ENCODE measurements at places on chromosomes 5 and 9.

- DNase-seq: no peak
Measured at GRCh38 chr5:158414333-158414762, 555.4 kb upstream of the CLINT1 start.

- DNase-seq: no peak
Measured at GRCh38 chr9:2072752-2073405, 57.7 kb downstream of the SMARCA2 start.

GRCh38 chr5:167512111-167512510 is 779.3 kb upstream of the WWC1 start:
- no peak for DNase-seq

GRCh38 chr5:10283927-10284635 is 23.6 kb downstream of the CMBL start:
- no peak for DNase-seq

- no peak for DNase-seq
Measured at GRCh38 chr5:10456583-10457420, 15.1 kb downstream of the ROPN1L start.

- no peak for DNase-seq
Measured at GRCh38 chr9:82538634-82539033, 524.3 kb downstream of the RASEF start.

DNA sequence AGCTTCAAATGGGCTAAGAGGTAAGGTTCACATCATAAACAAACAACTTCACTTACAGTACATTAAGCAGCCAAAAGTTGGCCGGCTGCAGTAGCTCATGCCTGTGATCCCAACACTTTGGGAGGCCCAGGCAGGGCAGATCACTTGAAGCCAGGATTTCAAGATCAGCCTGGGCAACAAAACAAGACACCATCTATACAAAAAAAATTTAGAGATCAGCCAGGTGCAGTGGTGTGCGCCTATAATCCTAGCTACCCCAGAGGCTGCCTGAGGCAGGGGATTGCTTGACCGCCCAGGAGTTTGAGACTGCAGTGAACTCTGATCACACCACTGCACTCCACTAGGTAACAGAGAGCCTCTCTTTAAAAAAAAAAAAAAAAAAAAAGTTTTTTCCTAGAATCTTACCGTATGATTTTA is 16.9 kb downstream of the UBTD2 start:
- no peak for DNase-seq

- no peak for DNase-seq
Measured at GRCh38 chr5:126263591-126264184, 159.5 kb upstream of the GRAMD2B start.

- DNase-seq: no peak
Measured at GRCh38 chr5:8176101-8176693, 307.2 kb downstream of the MTRR start.

GRCh38 chr5:66255714-66256113 is 111.6 kb downstream of the SREK1 start:
- no peak for DNase-seq

DNA sequence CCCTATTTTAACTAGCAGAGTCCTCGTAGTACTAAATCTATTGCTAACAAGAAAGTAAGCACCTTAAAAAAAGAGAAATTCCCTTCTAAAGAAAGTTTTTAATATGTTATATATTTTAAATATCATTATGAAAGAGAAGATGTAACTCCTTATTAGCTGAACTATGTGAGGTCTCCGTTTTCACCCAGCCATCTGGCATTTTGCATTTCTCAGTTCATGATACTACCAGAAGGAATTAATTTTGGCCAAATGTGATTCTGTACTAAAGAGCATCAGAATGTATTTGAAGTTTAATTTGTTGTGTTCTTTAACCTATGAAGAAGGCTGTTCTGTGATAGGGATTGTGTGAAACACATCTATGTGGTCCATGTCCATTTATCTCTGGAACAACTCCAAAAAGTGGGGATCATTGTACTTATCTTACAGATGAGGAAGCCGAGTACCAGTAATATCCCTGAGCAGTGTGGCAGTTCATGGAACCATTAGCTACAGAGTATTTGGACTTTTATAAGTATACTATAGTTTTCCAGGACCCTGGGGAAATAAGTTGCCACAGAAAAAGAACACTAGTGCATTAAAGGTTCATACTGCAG is 29.8 kb downstream of the TNFAIP8 start:
- DNase-seq: no peak

DNA sequence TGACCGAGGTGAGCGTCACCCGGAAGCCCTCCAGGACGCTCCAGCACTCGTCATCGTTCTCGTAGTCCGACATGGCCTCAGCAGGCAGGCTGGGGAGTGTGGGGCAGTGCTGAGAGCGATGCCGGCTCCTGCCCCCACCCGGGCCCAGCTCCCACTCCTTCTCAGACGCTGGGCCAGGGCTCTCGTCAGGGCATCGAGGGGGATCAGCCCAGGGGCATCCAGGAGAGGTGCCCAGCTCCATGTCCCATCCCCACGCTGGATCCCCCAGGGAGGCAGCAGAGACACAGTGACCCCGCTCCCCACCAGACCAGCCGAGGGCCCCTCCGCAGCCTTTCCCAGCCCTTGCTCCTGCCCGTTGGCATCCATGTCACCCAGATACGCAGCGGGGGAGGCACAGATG is 1.5 kb downstream of the CARD9 start:
- DNase-seq: no peak

DNA sequence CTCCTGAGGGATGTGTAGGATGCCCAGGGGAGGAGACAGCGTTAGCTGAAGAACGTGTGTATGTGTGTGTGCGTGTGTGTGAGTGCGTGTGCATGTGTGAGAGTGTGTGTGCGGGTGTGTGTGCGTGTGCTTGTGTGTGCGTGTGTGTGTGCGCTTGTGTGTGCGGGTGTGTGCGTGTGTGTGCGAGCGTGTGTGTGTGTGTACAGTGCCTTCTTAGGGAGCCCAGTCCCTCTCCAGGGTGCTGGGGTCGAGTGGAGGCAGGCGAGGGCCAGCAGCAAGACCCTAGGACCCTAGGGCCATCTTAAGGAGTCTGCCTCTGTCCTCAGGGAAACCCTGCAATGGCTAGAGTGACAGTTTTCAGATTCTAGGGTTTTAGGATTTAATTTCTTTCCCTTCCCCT is 26.0 kb upstream of the STXBP1 start:
- no peak for DNase-seq

DNA sequence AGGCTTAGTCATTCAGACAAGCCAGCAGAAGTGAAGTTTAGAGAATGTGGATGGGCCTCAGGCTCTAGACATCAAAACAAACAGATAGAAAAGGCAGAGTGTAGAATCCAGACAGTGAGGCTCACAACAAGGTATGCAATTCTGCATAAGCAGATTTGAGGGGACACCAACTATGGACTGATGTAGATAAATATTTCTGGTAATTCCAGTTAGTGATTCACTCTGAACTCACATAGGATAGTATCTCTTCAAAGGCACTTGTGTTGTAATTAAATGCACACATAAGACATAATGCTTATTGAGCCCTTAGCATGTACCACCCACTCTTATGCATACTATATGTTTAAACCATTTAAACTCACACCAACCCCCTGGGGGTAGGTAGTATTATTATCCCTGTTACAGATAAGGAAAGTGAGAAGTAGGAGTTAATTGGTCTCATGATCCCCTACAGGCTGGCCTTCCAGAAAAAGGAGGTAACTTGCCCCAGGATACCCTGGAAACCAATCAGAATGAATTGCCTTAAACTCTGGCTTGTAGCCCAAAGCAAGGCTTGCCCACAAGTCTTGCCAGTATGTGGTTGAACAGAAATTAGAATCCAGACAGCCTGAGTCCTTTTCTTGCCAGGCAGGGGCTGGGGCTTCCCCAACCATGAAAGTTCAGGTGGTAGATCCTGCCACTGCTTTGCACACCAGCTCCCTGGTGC is 39.5 kb upstream of the HSPB3 start:
- DNase-seq: no peak

- no peak for DNase-seq
Measured at GRCh38 chr5:140312067-140312790, 9.3 kb upstream of the PFDN1 start.

- no peak for DNase-seq
Measured at GRCh38 chr5:149420545-149421371, 41.7 kb upstream of the IL17B start.

DNA sequence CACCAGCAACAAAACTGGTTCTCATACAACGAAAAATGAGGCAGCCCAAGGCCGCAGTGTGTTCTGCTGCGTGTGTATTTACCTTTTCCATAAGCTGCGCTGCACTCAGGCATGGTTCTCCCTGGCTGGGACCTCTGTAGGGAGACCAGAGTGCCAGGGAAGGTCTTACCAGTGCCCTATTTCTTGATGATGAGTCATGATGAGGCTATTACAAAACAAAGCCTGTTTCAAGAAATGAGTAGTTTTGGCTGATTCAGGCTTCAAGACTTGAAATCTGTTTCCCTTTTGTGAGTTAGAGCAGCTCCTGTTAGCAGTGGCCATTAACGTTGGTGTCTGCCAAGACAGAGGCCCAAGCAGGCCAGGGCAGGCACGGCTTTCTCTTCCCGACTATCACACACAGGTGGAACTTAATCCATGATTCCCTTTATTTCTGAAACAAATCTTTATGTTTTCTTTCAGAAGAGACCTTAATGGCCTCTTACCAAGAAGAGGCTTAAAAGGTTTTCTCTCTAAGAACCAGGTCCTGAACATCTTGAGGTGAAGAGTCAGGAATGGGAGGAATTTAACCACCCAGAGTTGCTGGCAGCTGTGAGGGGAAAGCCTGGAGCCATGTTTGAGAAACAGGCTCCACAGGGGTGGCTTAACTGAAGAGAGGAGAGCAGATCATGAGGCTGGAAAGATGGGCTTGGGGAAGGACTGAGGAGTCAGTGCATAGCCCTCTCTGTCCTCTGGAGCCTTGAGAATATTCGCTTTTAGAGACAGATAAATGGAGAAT is 41.4 kb upstream of the TIFAB start:
- no peak for DNase-seq

- DNase-seq: no peak
Measured at GRCh38 chr9:18045326-18045725, 428.6 kb upstream of the ADAMTSL1 start.

DNA sequence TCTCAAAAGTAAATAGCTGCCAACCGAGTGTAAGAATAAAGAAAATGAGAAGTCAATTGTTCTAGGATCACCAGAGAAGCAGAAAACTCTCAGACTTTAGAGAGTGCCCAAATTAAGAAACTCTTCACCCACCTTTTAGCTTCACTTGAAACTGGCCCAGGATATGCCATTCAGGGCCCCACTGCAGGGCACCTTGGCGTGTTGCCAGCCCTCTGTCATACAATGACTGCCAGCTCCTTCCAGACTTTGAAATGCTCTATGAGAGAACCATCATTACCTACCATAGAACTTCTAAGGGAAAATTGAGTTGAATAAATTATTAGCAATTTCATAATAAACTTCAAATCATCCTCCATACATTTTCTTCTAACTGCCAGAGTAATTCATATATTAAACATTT is 240.5 kb downstream of the CETN3 start:
- DNase-seq: no peak

GRCh38 chr5:124550731-124551130 is 195.7 kb downstream of the ZNF608 start:
- no peak for DNase-seq

GRCh38 chr5:140827704-140828361 is at the start of gene PCDHA6:
PCDHA6 (plus strand) TSS chr5:140827960; CDS start chr5:140828092, 132 bp downstream.
- no peak for DNase-seq

- DNase-seq: no peak
Measured at GRCh38 chr5:3302228-3302627, 293.4 kb upstream of the IRX1 start.

DNA sequence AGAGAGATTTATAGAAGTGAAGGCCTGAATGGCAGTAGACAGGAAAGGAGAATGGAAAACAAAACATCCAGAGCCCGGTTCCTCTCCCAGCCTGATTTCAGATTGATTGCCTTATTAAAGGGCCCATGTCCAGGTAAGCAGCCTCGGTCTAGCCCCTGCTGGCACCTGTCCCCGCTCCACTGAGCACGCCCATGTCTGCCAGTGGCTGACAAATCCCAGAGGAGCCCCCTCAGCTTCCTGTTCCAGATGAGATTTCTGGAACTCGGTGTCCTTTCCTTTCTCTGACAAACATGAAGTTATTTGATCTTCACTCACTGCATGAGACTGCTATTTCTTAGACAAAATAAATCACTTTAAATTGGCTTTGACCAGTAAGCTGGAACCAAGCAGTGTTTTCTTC is 187.0 kb upstream of the ADCY2 start:
- no peak for DNase-seq

- DNase-seq: no peak
Measured at GRCh38 chr5:151490627-151491026, 43.2 kb downstream of the SLC36A1 start.

DNA sequence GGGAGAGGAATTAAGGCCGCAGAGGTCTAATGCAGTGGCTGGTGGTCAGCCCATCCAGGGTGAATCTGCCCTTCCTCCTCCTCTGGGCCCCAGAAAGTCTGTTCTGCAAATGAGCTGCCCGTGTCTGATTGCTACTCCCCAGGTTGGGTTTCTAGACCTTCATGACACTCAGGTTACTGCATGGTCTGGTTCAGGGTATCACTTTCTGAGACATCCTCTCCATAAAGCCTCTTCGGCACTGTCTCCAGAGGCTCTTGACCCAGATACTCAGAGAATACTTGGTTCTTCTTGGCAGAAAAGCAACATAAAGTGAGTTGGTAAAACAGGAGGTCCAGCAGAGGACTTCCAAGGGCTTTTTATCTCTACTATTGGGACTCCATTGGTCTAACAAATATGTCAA is 62.5 kb upstream of the GDNF start:
- no peak for DNase-seq

- DNase-seq: no peak
Measured at GRCh38 chr9:138044485-138045383, 167.2 kb downstream of the CACNA1B start.

GRCh38 chr5:93153461-93153860 is 427.6 kb downstream of the NR2F1-AS1 start:
- no peak for DNase-seq

DNA sequence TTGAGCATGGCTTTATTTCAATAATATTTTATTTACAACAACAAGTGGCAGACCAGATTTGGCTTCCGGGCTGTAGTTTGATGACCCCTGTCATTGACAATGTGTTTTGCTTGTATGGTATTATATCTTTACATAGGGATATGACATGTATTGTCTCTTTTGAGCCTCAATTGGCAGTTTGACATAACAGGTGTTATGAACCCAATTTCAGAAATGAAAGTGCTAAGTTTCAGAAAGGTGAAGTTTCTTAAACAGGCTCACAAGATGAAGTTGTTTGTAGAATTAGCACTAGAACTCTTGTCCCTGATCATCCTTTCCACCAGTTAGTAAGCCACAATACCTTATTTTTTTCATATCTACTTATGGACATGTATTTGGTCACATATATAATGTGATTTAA is 303.0 kb upstream of the GRIA1 start:
- no peak for DNase-seq

GRCh38 chr5:178499352-178499751 is 90.8 kb downstream of the COL23A1 start:
- DNase-seq: no peak
